ENCODE measurements at places on chromosomes 16 and 17.

GRCh38 chr16:71250461-71251235, 20.1 kb upstream of the HYDIN start:
- DNase-seq, result no peak

DNA sequence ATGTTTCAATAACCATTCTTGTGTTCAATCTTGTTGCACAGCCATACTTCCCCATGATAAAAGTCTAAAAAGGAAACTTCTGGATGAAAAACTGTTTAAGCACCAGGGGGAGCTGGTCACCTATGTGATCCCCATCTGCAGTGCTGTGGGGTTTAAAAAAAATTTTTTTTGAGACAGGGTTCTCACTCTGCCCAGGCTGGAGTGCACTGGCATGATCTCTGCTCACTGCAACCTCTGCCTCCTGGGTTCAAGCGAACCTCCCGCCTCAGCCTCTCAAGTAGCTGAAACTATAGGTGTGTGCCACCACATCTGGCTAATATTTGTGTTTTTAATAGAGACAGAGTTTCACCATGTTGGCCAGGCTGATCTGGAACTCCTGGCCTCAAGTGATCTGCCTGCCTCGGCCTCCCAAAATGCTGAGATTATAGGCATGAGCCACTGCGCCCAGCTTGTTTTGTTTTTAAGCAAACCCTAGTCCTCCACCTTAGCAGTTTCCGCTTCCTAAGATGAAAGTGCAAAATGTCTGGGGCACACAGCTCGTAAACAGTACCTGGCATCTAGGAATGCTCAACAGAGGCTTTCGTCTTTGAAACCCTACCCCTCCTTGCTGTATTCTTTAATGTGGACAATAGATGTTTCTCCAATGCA, 25.4 kb downstream of the DNAJA2 start:
- peak; percentile 9 for DNase-seq

- DNase-seq, result no peak
These were observed 109.9 kb downstream of the GNAO1 start for GRCh38 chr16:56300891-56301850.

DNA sequence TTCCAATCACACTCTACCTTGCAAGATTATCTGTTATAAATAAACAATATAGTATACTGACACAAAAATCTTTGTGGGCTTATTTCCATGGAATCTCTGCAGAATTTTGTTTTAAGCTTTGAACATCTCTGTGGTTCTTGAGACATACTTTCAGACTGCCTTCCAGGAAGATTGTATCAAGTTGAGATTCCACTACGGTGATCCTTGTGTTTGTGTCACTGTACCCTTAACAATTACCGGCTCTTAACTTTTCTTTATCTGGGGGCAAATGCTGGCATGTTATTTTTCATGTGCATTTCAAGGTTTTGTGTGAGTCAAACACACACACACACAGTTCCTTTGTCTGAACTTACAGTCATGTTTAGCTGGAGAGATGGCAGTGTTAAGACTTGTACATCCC, 472.7 kb upstream of the HSBP1 start:
- DNase-seq, result no peak

GRCh38 chr17:61504697-61505096, 52.5 kb downstream of the TBX4 start:
- no peak for DNase-seq

GRCh38 chr16:73996624-73997339, 299.8 kb upstream of the PSMD7 start:
- no peak for DNase-seq

GRCh38 chr16:57622361-57623250, 5.8 kb upstream of the ADGRG1 start:
- DNase-seq, result no peak

- DNase-seq, result no peak
These were observed 4.5 kb downstream of the MAF start for GRCh38 chr16:79595931-79596450.

- DNase-seq, result no peak
These were observed 86.7 kb downstream of the MRC2 start for GRCh38 chr17:62714016-62714777.

DNA sequence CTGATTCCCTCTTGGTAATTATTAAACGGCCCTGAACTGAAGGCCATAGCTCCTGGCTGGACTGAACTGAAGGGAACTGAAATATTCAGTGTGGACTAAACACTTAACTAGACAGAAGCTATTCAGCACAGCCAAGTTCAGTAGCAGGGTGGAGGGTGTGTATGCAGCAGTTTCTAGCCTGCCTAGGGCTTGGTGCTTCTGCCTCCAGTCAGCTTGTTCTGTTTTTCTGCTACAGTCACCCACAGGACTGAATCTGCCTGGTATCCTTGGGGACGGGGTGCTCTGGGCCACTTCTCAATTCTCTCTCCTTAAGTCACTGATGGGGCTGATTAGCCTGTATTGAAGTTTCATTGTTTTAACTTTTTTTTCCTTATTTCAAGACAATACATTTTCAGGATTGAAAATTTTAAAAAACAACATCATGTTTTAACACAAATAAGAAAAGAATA, 77.1 kb downstream of the WWP2 start:
- no peak for DNase-seq

DNA sequence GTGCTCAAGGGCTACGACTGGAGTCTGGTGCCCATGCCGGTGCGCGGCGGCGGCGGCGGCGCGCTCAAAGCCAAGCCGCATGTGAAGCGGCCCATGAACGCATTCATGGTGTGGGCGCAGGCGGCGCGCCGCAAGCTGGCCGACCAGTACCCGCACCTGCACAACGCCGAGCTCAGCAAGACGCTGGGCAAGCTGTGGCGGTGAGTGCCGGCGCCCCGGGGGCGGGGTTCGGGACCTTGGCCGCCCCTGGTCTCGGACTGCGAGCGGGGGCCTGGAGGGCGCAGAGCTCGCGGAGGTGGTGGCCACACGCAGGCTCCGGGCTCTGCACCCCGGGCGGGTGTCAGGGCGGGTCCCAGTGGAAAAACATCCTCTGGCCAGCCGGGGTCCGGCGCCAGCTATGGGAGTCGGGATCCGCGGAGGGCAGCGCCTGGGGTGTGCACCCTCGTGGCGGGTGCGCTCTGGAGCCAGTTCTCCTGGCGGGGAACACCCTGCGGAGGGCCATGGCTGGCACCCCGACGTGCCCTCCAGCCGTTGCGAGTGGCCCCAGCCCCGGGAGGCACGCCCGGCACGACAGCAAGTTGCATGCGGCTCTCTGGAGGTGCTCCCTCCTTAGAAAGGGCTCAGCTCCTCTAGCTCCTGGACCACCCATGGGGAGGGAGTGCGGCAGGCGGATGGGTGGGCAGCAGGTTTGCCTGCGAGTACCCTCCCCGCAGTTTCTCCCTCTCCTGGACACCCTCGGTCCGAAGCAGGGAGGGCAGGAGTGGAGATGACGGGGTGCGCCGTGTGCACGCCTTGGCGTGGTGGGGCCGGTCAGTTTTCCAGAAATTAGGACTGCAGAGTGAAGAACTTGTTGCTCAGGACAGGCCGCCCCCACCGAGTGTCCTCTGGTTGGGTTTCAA, 824 bp downstream of the SOX8 start:
- no peak for DNase-seq

DNA sequence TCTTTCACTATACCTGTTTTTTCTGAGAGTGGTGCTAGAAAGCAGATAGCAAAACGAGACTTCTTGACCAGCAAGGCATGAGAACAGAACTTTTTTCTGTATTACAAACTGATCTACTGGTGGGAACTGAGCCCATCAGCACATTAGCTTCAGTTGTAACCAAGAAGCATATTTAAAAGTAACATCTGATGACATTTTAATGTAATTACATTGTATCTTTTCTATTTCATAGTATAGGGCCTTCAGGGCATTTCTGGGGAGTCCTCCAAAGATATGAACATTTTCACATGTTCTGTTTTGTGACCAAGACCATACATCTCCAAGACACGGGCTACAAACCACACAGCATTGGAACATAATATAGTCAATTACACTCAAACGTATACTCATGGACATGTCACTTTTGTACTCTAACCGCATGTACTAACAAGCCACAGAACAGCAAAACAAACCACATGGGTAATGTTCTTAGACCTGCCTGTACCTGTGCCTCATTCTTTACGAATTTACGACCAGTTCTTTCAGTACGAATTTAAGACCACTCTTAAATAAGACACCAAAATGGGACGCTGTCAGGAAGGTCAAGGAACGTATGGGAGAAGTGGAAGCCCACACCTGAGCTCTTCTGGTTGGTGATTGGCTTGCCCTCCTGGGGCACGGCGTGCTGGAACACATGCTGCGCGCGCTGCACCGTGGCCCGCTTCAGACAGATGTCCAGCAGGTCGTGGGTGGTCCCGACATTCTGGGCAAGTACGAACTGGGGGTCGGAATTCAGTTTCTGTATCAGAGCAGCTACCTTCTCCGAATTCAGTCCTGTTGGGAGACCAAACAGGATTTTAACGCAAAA, 825 bp downstream of the BLMH start:
- DNase-seq, result no peak

- DNase-seq, result no peak
These were observed at the start of gene CPNE7 for GRCh38 chr16:89575247-89576152. TSS of gene CPNE7 (plus strand) at chr16:89575758. CDS start at chr16:89575898, 140 bp downstream.

Measured in NCI-H1436 treated with DMSO at 0.1 percent for 48 hours (cell line).